ENCODE measurements at places on chromosomes 6 and 20.

DNA sequence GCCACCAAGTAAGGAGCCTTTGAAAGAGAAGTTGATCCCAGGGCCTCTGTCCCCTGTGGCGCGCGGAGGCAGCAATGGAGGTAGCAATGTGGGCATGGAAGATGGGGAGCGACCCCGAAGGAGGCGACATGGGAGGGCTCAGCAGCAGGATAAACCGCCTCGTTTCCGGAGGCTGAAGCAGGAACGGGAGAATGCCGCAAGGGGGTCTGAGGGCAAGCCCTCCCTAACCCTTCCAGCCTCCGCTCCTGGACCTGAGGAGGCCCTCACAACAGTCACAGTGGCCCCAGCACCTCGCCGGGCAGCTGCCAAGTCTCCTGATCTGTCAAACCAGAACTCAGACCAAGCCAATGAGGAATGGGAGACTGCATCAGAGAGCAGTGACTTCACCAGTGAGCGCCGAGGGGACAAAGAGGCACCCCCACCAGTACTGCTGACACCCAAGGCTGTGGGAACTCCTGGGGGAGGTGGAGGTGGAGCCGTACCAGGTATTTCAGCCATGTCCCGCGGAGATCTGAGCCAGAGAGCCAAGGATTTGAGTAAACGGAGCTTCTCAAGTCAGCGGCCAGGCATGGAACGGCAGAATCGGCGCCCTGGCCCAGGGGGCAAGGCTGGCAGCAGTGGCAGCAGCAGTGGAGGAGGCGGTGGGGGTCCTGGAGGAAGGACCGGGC is 11.9 kb downstream of the PRRC2A start:
- no peak for DNase-seq

DNA sequence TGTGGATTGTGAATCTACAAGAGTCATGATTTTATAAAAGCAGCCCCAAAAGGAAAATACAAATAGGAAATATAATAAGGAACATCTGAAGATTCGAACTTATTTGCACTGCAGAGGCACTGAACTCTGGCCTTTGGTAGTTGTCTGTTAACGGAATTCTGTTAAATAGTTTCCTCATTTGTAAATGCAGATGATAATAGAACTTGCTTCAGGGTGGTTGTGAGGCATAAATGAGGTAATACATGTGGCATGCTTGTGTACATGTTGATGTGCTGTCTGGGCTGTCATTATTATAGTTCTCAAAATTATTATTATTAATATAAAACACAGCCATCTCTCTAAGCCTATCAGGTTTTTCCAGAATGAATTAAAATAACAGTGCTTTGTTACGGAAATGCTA is 302.0 kb downstream of the NRN1 start:
- no peak for DNase-seq

- no peak for DNase-seq
Measured at GRCh38 chr6:135412761-135413160, 84.8 kb downstream of the AHI1 start.

- DNase-seq: no peak
Measured at GRCh38 chr20:46210672-46211330, 92.7 kb downstream of the CD40 start.

DNA sequence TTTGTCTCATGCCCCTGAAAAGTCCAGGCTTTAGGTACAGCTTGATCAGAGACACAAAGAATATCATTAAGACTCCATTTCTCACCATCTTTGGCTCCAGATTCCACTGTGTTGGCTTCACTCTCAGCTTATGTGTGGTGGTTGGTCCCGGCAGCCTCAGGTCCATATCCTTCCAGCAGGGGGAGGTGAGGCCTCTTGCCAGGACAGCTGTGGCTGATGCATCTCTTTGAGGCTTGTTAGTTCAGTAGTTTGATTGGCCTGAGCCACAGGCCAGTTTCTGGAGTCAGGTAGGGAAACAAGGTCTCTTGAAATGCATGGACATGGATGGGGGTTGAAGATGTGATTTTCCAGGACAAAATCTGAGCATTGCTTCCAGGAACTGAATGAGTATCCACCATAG is 62.4 kb downstream of the JAG1 start:
- DNase-seq: no peak

DNA sequence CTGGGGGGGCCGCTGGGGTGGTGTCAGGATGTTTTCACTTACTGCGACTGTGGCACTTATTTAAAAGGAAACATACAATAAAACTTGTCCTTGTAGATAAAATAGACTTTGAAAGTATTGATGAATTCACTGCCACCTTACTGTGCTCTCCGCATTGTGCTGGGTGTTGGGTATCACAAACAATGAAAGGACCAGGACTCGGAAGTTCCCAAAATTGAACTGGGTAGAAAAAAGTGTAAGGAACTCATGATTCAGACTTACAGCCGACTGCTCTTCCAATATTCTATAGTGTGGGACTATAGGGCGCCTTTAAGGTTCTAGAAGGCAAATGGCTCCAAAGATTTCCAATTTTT is 32.1 kb upstream of the ID4 start:
- DNase-seq: no peak

- no peak for DNase-seq
Measured at GRCh38 chr6:21840428-21840827, 246.9 kb downstream of the SOX4 start.

- DNase-seq: no peak
Measured at GRCh38 chr20:45091366-45091765, 9.6 kb downstream of the KCNS1 start.

DNA sequence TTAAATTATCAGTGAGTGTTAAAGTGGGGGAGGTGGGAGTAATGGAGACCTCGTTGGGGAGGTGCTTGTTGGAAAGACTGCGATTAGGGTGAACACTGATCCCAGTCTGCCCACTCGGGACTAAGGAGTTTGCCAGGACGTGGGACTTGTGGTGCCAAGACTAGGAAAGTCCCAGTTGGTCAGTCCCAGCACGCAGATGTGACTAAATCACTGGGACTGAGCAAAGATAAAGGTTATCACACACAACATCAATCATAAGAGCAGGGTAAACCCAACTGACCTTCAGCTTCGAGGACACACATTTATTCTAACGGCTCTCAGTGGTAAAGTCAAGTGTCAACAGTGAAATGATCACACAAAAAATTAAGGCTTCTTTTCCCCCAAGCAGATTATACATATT is 45.5 kb downstream of the PDE10A start:
- no peak for DNase-seq

GRCh38 chr6:116267836-116268588 is 11.7 kb downstream of the TSPYL1 start:
- no peak for DNase-seq
